A673 (cell line): ENCODE measurements at places on chromosomes 16 and 17.

DNA sequence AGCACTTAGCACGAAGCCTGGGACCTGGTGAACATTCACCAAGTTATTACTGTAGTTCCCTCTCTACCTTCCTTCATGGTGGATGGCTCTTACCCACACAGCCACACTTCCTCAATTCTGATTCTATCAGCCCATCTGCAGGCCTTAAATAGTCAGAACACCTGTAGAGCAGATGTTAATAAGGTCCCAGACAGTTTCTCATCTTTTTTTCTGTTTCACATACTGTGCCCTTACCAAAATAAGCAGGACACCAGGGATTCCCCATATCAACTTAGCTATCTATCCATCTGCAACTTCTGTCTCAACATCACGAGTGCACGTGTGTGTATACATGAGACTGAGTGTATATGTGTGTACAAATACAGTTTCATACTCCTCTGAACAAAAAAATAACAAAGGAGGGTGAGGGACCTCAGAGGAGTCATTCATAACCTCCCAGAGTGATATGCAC, 2.8 kb downstream of the RECQL5 start:
- DNase-seq = no peak

- DNase-seq = no peak
These were observed 152.5 kb downstream of the BANP start for GRCh38 chr16:88103581-88104188.

- DNase-seq = no peak
These were observed 1.7 kb downstream of the SMARCE1 start for GRCh38 chr17:40645943-40646342.

GRCh38 chr17:1005361-1005946, 8.5 kb downstream of the TIMM22 start:
- DNase-seq = peak; percentile 72

DNA sequence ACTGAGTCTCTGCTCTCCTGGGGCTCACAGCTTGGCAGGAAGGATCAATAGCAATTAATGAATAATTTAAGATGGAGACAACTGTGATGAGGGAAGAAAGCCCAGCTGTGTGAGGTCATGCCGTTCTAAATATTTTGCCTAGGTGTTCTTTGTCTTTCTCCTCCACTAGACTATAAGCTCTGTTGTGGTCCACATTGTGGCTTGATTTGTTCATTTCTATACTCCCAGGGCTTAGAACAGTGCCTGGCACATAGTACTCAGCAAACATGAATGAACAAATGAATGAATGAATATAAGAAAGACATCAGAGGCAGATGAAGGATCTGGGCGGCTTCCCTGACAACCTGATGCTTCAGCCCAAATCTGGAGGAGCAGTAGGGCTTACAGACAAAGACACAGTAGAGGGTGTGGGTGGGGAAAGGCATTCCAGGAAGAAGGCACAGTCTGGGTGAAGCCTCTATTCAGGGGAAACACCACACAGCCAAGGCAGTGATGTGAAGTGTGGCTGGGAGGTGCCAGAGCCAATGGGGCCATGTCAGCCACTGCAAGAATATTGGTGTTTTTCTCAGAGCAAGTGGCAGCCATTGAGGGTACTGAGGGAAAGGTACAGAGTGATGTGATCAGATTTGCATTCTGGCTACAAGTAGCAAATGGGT, 8.3 kb downstream of the CDH13 start:
- DNase-seq = no peak

DNA sequence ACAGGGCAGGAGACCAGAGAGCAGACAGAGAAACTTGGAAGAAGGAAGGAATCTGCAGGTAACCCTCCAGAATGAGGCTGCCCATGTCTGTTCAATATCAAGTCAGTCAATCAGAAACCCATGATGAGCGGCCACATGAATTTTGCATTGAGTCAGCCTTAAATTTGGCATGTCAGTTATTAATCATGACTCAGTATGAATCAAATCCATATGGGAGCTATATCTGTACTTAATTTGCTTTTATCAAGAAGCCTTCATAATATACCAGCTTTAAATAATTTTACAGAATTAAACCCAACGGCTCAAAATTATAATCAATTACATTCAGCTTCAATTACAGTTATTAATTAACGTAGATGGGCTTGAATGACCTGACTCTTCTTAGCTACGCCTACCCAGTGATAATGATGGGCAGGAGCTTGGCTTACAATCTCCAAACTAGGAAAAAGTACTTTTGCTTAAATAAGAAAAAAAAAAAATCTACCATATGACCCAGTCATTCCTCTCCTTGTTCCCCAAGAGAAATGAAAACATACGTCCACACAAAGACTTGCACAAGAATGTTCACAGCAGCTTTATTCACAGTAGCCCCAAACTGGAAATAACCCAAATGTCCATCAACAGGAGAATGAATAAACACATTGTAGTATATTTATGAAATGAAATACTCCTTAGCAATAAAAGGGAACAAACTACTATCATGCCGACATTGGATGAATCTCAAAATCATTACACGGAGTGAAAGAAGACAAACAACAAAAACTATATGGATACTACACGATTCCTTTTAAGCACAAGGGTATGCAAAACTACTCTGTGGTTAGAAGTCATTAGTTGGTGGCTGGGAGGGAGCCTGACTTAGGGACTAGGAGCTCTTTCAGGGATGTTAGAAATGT, 48.6 kb downstream of the SLC39A11 start:
- DNase-seq = no peak

GRCh38 chr16:73521499-73521898, 473.6 kb upstream of the ZFHX3 start:
- no peak for DNase-seq

DNA sequence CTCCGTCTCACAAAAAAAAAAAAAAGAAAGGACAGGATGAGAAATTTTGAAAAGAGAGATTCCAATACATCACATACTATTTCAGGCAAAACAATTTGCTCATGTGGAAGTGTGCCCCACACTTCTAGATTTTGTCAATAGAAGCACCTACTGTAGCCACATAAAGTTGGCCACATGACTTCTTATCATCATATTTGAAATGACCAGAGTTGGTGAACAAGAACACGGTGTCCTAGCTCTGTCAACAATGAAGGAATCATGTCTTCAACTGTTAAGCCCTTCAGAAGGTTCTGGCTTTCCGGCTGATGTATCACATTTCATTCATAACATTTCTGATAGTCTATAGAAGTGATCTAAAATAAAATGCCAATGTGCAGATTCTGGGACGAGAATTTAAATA, 534.5 kb downstream of the TMEM114 start:
- DNase-seq = no peak

DNA sequence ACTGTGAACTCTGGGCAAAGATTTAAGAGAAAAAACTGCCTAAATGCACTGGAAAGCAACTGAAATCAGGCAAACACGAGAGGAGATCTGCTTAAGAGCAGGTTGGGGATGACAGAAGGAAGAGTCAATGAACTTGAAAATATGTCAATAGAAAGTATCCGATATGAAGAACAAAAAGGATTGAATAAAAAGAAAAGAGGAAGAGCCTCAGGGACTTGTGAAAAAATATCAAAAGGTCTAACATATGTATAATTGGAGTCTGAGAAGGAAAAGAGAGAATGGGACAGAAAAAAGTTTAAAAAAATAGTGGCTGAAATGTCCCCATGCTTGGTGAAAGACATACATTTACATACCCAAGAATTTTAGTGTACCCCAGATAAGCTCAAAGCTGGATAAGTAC, 195.5 kb downstream of the COPRS start:
- DNase-seq = no peak

DNA sequence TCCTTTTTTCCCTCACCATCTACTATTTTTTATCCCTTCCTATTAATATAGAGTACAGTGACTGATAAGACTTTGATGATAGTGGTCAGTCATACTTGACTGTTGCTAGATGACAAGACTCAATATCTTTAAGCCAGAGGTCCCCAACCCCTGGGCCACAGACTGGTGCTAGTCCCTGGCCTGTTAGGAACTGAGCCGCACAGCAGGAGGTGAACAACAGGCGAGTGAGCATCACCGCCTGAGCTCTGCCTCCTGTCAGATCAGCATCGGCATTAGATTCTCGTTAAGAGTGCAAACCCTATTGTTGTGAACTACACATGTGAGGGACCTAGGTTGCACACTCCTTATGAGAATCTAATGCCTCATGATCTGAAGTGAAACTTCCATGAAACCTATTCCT, 341.3 kb downstream of the BCAS3 start:
- no peak for DNase-seq

DNA sequence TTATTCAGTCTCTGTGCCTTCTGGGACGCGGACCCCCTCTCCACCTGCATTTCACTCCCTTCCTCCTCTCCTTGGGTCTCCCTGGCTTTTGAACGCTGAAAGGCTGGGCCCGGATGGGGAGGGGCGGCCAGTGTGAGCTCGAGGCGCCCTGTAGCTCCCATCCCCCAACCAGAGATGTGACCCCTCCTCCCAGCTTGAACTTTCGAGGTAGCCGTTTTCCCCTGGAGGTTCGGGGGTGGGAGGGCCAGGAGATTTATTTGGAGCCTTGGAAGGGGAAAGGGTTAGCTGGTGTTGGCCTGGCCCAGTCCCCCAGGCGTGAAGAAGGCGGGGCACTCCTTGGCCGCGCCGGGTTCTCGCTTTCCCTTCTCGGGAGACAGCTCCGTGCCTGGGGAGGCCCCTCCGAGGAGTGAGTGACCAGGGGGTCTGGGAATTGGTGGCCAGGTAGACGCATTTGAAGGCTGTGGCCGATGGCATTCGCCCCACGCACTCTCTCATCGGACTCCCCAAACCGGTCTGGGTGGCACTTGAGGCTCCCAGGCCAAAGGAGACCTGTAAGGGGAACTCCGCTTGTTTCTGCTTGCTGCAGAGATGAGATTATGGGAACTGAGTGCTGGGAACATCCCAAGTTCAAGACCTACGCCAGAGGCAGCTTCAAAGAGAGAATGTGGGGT, 942 bp downstream of the LDAF1 start:
- DNase-seq = no peak

GRCh38 chr16:68356249-68356918, 45.6 kb downstream of the PRMT7 start:
- no peak for DNase-seq

- DNase-seq = no peak
These were observed 83.9 kb downstream of the SOX9 start for GRCh38 chr17:72204742-72205141.

GRCh38 chr17:57011491-57012015, 33.6 kb downstream of the SCPEP1 start:
- DNase-seq = no peak

DNA sequence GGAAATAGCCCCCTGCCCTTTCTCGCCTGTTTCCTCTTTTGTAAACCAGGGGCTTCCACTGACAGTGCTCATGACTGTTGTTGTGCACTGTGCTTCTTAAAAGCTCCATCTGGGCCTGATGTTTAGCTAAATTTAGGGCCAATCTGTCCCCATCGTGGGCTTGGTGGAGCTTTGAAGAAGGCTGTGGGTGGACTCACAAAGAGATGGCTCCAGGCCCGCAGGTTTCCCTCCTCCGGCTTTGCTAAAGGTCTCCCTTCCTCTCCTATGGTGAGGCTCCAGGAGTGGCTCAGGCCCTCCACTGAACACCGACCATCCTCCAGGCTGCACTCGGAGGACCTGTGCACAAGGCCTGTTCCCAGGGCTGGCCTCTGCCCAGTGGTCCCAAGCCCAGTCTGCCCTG, 30.2 kb upstream of the XPO6 start:
- DNase-seq = no peak

DNA sequence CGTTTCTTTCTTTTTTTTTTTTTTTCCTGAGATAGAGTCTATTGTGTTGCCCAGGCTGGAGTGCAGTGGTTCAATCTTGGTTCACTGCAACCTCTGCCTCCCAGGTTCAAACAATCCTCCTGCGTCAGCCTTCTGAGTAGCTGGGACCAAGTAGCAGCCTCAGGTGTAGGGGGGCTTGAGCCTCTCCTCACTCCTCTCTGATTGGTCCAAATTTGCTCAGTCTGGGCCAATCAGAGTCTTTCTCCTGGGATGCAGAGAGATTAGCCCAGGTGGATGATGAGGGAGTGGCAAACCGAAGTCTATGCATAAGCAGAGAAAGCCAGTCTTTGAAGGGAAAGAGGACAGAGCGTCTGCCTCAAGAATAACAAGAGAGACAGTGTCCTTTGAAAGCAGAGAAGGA, 99.0 kb downstream of the BMERB1 start:
- DNase-seq = no peak

GRCh38 chr16:82753821-82754220, 127.1 kb downstream of the CDH13 start:
- DNase-seq = no peak

DNA sequence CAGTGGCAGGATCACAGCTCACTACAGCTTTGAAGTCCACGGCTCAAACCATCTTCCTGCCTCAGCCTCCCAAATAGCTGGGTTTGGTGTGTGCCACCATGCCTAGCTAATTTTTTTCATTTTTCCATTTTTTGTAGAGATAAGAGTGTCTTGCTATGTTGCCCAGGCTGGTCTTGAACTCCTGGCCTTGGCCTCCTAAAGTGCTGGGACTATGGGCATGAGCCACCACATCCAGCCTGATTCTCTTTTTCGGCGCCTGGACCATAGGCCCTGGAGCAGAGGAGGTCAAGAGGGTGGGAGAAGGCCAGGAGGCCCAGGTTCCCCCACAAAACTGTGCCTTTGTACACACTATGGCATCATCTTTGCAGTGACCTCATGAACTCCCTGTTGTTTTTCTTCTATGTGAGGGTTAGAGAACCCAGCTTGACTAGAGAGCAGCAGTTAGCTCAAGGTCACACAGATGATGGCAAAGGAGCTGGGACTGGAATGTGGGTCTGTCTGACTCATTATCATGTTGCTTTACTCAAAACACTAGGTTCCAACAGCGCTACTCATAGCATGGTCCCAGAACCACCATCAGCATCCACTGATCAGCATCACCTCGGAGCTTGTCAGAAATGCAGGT, 16.3 kb downstream of the SCN4A start:
- DNase-seq = no peak

GRCh38 chr17:30316736-30317135, 17.1 kb downstream of the TMIGD1 start:
- DNase-seq = no peak

- peak; percentile 82 for DNase-seq
These were observed at the start of gene NT5C for GRCh38 chr17:75131278-75132017. Gene NT5C (minus strand): TSS chr17:75131742. CDS start chr17:75131707, 35 bp downstream.
